ENCODE measurements at places on chromosomes 6 and 20.

- no peak for DNase-seq
Measured at GRCh38 chr6:141212296-141212695, 920.4 kb upstream of the GJE1 start.

DNA sequence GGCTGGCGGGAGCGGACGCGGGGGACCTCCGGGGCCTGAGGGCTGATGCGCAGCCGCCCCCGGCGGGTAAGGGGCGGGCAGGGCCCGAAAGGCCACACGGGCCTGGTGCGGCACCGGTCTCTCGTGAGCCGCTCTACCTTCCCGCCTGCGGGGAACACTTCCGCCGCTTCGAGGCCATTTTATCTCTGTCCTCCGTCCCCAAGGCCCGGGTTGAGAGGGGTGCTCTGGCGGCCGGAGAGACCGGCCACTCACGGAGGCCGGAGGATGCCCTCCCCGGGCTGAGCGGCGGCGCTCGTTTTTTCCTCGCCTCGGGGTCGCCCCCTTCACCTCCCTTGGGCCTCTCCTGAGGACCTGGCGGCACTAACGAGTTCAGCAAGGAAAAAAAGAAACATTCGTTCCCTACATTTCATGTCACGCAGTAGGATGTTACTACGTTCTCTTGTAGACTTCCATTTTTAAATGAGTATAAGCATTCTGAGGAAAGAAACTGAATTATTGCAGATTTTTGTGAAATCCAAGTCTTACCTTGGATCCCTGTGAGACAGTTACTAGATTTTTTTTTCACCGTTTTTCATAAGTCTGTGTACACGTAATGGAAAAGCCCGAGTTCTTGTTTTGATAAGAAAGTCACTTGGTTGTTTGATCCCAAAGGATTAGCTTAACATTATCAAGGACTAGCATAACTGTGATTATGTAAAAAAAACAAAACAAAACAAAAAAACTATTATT is 575 bp downstream of the WTAP start:
- no peak for DNase-seq

GRCh38 chr20:61492065-61492464 is 240.0 kb downstream of the CDH4 start:
- DNase-seq = no peak

- no peak for DNase-seq
Measured at GRCh38 chr6:38387971-38388370, 251.8 kb downstream of the BTBD9 start.

DNA sequence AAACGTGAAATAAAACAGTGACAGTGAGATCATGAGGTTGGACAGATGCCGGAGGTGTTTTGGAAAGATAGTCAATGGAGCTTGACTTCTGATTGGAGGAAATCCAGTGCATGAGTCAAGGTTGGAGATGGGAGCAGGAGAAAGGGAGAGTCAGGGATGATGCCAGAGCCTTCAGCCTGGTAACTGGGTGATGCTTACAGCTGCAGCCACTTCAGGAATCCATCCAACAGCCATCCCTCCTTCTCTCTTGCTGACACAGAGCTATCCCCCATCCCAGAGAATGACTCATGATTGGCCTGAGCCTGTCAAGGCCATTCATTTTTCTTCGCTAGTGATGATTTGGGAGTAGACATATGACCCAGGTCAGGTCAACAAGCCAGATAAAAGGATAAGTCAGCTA is 112.8 kb downstream of the SAMD5 start:
- DNase-seq = no peak

DNA sequence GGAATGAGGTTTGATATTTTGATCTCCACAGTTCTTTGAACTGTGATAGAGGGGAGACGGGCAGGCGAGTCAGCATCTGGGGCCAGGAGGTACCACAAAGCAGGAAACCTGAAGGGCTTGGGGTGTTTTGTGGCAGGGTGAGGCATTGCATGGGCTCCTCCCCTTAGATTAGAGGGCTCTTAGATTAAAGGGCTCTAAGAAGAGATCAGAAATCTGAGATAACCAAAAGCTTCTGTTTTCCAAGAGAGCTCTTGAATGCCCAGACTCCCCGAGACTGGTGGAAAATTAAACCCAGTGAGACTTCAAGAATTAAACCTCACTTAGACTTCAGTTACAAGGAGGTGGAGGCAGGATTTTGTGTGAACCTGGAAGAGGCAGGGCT is 2.4 kb upstream of the GPX5 start:
- DNase-seq = no peak

- DNase-seq = no peak
Measured at GRCh38 chr6:117169781-117170281, 95.5 kb upstream of the VGLL2 start.

DNA sequence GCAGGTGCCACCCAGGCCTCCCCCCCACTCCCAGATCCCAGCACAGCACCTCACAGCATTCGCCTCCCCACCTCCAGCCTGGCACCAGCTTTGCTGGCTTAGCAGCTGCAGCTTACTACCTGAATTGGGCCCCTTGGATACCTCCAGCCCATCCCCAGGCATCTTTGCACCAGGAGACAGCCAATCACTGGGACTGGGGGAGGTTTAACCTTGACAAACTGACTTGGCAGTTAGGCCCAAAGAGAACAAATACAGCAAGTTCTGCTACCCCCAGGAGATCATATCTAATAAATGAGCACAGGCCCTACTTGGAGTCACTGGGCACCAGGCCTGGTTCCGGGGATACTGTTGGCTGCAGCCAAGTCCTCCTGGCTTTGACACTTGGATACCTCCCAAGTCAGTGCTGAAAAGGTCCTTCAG is 8.8 kb downstream of the PDRG1 start:
- no peak for DNase-seq

- DNase-seq = no peak
Measured at GRCh38 chr6:23036406-23036983, 467.1 kb downstream of the HDGFL1 start.

GRCh38 chr20:34530342-34530741 is 14.1 kb downstream of the DYNLRB1 start:
- no peak for DNase-seq

- no peak for DNase-seq
Measured at GRCh38 chr20:19492687-19493336, 265.2 kb upstream of the RIN2 start.

GRCh38 chr20:56285496-56285895 is 37.0 kb downstream of the MC3R start:
- no peak for DNase-seq

- DNase-seq = no peak
Measured at GRCh38 chr6:259316-259715, 33.0 kb upstream of the DUSP22 start.

DNA sequence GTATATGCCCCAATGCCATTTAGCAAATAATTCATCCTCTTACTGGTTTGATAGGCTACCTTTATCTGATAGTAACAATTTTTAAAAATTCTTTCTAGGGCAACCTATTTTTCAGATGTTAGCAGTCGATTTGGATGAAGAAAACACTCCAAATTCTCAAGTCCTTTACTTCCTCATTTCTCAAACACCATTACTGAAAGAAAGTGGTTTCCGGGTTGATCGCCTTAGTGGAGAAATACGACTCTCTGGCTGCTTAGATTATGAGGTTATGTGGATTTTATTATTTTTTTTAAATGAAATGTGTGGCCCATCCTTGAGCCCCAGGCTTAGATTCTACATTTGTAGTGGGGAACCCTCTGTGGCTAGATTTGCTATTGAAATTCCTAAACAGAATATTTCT is 26.3 kb downstream of the CDH26 start:
- no peak for DNase-seq

GRCh38 chr20:53409447-53409717 is 184.3 kb downstream of the ZNF217 start:
- DNase-seq = no peak

DNA sequence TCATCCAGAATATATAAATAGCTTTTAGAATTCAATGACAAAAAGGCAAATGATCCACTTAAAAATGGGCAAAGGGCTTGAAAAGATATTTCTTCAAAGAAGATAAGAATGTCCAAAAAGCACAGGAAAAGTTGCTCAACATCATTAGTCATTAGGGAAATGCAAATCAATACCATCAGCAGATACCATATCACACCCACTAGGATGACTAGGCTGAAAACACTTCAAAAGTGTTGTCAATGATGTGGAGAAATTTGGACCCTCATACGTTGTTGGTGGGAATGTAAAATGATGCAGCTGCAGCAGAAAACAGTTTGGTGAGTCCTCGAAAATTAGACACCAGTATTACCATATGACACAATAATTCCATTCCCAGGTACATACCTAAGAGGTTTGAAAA is 303.6 kb upstream of the SLC35B3 start:
- DNase-seq = no peak

DNA sequence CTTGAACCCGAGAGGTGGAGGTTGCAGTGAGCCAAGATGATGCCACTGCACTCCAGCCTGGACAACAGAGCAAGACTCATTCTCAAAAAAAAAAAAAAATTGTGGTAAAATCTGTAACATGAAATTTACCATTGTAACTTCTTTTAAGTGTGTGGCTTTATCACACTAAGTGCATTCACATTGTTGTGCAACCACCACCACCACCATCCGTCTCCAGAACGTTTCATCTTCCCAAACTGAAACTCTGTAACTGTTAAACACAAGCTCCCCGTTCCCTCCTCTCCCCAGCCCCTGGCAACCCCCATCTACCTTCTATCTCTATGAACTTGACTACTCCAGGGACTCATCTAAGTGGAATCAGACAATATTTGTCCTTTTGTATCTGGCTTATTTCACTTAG is 29.7 kb downstream of the PDRG1 start:
- DNase-seq = no peak

DNA sequence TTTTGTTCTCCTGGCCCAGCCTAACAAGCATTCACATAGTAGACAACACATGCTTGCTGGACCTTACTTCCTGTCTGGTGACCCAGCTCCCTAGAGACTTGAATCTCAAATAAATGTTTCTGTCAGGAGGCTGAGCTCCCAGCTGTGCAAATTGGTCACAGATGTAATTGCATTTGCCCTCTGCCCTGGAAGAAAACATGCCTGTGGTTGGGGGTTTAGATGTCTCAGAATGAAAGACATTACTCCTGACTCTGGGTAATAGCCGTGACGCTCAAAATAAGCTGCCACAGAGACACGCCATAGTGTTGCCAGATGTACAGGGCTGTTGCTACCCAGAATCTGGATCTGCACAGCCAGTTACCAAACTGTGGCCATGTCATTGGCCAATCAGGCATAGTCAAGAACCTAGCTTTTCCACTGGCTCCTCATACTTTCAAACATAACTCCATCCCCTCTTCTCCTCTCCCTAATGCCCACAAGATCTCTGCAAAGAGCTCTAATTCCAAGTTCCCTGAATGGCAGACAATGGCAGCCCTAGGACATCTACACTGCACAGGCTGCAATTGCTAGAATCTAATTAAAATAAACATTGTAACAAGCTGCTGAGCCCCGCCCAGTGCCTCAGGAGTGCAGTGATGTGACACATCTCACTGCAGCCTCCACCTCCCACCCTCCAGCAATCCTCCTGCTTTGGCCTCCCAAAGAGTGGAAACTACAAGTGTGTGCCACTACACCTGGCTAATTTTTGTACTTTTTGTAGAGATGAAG is 32.8 kb upstream of the GMPR start:
- DNase-seq = no peak

DNA sequence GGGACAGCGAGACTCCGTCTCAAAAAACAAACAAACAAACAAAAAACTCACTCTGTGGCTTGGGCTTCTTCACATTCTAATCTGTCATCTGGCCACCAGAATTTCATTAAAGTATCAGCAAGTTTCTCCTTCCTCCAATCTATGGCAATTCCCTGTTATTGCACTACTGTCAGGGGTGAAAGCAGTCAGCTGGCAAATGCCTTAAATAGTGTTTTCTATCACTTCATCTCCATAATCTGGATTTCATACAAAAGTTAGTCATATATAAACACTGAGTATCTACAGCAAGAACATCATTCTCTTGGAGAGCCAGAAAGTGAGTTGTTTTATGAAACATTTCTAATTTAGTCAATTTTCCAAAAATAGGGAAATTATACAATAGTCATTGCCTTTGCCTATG is 56.1 kb downstream of the PHACTR3 start:
- no peak for DNase-seq

- no peak for DNase-seq
Measured at GRCh38 chr20:37504404-37505096, 16.5 kb upstream of the NNAT start.

Measured in activated CD4-positive, CD25-positive, alpha-beta regulatory T cell treated with anti-CD3 and anti-CD28 coated beads, Interleukin-2, amount 50 U/mL, for 72 hours (primary cell).